ENCODE measurements at places on chromosomes 5 and 9.

DNA sequence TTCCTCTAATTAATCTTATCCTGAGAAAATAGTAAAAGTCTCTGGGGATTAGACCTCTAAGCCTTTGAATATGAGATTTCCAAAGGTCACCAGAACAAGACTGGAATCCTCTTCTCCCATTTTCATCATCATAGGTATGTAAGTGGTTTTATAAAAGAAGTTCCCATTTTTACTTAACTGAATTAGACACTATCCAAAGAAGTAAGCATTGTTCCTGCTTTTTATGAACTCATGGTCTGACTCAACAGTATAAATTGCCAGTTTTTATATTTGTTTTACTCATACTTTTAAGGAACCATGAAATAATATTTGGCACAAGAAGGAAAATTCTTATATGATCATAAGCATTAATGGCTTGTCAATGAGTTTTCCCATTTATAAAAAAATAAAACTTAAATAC, 167.1 kb upstream of the ADRA1B start:
- DNase-seq: no peak

- DNase-seq: no peak
These were observed 8.7 kb upstream of the ENG start for GRCh38 chr9:127863191-127863621.

- DNase-seq: peak; percentile 50
These were observed 143.0 kb upstream of the ADRA1B start for GRCh38 chr5:159773062-159773924.

- no peak for DNase-seq
These were observed 67.6 kb upstream of the NR3C1 start for GRCh38 chr5:143471041-143471509.
